ENCODE measurements at places on chromosomes 1 and 21.

GRCh38 chr1:39128959-39129358, 75.5 kb upstream of the MACF1 start:
- DNase-seq: no peak

GRCh38 chr1:243246916-243247315, 8.2 kb downstream of the CEP170 start:
- no peak for DNase-seq

GRCh38 chr1:26419494-26419893, 8.9 kb downstream of the LIN28A start:
- no peak for DNase-seq

GRCh38 chr1:89739013-89739843, 81.6 kb upstream of the LRRC8D start:
- no peak for DNase-seq

DNA sequence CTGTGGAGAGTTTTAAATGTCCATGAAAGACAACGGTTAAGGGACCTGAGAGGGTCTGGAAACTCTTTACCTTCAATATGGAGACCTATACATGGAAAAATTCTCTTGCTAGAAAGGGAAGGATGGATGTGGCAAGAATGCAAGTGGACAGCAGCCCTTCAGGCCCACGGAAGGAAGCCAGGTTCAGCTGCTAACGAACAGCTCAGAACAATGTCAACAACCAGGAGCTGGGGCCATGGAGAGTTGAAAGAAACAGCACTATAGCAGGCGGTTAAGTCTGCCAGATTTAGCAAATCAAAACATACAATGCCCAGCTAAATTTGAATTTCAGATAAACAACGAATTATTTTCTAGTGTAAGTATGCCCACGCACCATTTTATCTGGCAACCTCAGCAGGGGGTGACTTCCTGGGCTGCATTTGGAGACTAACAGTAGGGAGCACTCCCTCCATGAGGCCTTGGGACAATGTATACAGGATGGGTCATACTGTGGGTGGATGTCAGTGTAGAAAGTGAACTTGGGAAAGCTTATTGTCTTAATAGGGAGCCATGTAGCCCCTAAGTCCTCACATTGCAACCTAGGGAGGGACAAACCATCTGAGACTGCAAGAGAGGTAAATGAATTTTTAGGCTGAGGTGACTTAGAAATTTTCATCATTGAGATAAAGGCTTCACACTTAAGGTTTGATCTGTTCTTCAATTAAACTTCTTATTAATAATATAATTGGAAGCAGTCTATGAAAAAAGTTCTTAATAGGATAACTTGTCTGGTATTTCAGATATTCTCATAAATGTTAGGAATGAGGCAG, 7.8 kb upstream of the H3-3A start:
- no peak for DNase-seq

GRCh38 chr1:97820470-97821188, 100.2 kb downstream of the DPYD start:
- no peak for DNase-seq

Data from stimulated activated CD8-positive, alpha-beta memory T cell treated with anti-CD3 and anti-CD28 coated beads, Interleukin-4, amount 100 ng/mL, for 4 hours (primary cell).